ENCODE measurements at places on chromosomes 5 and 9.

GRCh38 chr9:78196258-78196657, 39.6 kb upstream of the CEP78 start:
- DNase-seq, result no peak

DNA sequence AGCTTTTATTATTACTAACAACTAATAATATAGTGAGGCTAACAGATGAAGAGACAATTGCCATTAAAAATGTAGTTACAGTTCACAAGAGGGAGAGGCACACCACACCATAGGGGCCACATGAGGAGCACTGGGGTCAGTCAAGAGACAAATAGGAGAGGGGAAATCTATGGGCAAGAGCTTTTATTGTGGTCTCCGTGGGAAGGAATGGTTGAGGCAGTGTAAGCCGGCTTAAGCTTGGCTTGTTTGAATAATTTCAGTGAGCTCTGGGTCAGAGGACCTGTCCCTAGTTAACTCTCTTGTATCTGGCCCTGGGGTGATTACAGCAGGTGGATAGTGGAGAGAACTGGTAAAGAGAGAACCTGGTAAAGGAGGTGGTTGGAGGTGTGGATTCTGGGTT, 35.3 kb downstream of the OGN start:
- DNase-seq, result no peak

- DNase-seq, result no peak
Measured at GRCh38 chr5:102453716-102454115, 45.1 kb downstream of the SLCO6A1 start.

- no peak for DNase-seq
Measured at GRCh38 chr9:21454149-21454548, 13.9 kb downstream of the IFNA1 start.

DNA sequence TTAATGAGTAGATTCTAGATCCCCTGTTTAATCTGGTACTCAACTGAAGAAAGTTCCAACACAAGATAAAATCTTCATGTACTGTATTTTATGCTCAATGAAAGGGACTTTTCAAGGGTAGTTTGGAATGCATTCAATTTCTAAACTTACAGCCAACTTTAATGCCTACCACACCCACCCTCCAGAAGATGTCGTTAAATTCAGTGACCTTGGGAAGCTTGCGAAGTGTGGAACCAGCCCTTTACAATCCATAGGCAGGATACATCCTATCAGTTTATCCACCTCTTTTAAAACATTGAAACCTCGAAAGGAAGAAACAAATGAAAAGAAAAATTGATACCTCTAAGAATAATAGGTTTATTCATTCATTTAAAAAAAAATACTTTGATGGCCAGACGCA, 20.2 kb downstream of the TRPM6 start:
- DNase-seq, result no peak

GRCh38 chr9:77764894-77765780, 117.0 kb upstream of the GNA14 start:
- DNase-seq, result no peak

GRCh38 chr5:139457653-139458306, 4.8 kb downstream of the ECSCR start:
- no peak for DNase-seq
